Smooth muscle cell of bladder (primary cell): ENCODE measurements at places on chromosomes 11 and 22. TPM values are rescaled to one million over a fixed set of nuclear protein-coding genes. Genes with fewer than 3 reads are reported as not detected.

RTN4RL2 gene
- total RNA-seq = 0.09 TPM in 1 of 2 replicates, not detected in the other

PGR gene
- under 0.01 TPM in 2 replicates for total RNA-seq

NXPE2 gene
- total RNA-seq = 0.14 and 1.1 TPM in 2 replicates

FXYD6 gene
- total RNA-seq = 0.37 TPM in 1 of 2 replicates, not detected in the other

PDE2A gene
- 0.18 and 0.28 TPM in 2 replicates for total RNA-seq

TIMP3 gene
- 82.1 and 109 TPM in 2 replicates for total RNA-seq

INSC gene
- under 0.01 TPM in 1 of 2 replicates, not detected in the other for total RNA-seq

LMO1 gene
- not detected in 2 replicates for total RNA-seq

PNPLA3 gene
- 4.5 and 7.5 TPM in 2 replicates for total RNA-seq

PNPLA5 gene
- total RNA-seq = not detected in 2 replicates

SLC22A9 gene
- not detected in 2 replicates for total RNA-seq

GATD1 gene
- 16.4 and 17.9 TPM in 2 replicates for total RNA-seq

GGT5 gene
- total RNA-seq = 5.8 and 6.7 TPM in 2 replicates

MMP3 gene
- 7.5 and 118 TPM in 2 replicates for total RNA-seq

CFL1 gene
- 767 and 912 TPM in 2 replicates for total RNA-seq

KRTAP5-11 gene
- total RNA-seq = not detected in 2 replicates

CXCR5 gene
- not detected in 2 replicates for total RNA-seq

MCAM gene
- total RNA-seq = 11.2 and 15.5 TPM in 2 replicates

OR5B17 gene
- not detected in 2 replicates for total RNA-seq

APOBEC3B gene
- 0.37 and 0.43 TPM in 2 replicates for total RNA-seq

KRTAP5-1 gene
- total RNA-seq = not detected in 2 replicates

CDKN1C gene
- 37.0 and 43.6 TPM in 2 replicates for total RNA-seq

PRR33 gene
- not detected in 2 replicates for total RNA-seq

DCHS1 gene
- 2.0 and 5.2 TPM in 2 replicates for total RNA-seq

VSIG10L2 gene
- 0.14 TPM in 1 of 2 replicates, not detected in the other for total RNA-seq

API5 gene
- total RNA-seq = 51.8 and 63.0 TPM in 2 replicates

CD248 gene
- 60.8 and 63.9 TPM in 2 replicates for total RNA-seq

POU2AF1 gene
- not detected in 2 replicates for total RNA-seq

CHKA gene
- total RNA-seq = 9.0 and 12.5 TPM in 2 replicates

PHOX2A gene
- not detected in 2 replicates for total RNA-seq

ABCC8 gene
- total RNA-seq = not detected in 2 replicates

BRD1 gene
- total RNA-seq = 18.3 and 24.0 TPM in 2 replicates

BARX2 gene
- not detected in 2 replicates for total RNA-seq
